ENCODE measurements at places on chromosomes 16 and 17. TPM values are rescaled to one million over a fixed set of nuclear protein-coding genes. Genes with fewer than 3 reads are reported as not detected.
A peak's percentile ranks its signal among the peaks of the same experiment; 100 is the strongest.

DNA sequence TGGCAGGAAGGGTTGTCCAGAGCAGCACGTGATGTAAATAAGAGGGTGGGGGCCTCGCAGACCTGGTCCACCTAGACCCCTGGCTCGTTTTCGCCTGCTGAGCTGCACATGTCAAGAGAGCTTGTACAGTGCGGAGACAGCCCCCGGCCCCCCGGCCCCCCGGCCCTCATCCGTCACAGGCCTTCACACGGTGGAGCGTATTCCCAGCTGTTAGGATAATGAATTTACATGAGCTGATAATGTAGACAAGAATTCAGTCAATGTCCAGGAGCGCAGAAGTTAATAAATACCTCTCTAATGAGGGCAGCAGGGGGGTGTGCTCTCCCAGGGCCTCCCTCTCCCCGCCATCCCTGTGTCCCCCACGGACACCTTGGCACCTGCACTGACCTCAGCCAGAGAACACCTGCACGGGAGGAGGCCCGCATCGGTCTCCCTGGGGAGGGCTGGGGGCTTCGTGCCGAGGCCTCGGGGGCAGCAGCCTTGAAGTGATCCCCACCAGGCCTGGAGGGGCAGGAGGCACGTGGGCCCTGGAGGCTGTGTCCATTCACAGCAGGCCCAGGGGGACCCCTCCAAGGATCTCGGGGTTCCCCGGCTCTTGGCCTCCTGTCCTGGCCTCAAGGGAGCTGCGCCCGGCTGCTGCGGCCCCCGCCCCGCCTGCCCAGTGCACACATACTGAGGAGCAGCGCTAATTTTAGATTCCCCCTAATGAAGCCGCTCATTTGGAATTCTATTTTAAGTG is 14.6 kb downstream of the GSE1 start:
- DNase-seq, result no peak

DNA sequence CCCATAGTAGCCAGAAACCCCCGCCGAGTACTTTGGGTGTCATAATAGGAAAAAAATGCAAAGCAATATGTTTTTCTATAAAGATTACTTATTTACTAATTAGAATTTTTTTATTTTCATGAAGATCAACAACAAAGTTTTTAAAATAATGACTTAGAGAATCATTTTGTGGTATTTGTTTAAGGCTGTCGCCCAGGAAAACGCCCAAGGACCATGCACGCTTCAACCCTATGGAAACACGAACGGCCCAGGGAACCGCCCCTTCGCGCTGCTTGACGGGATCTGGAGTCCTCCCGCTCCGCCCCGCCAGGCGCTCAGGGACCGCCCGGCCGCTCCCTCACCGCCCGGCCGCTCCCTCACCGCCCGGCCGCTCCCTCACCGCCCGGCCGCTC is 408 bp upstream of the KPNA2 start:
- DNase-seq, result no peak

Gene ZNF232
- 6.5 TPM for total RNA-seq

Gene TEKT1
- total RNA-seq, result not detected

Gene ASIC2
- 0.07 TPM for total RNA-seq

GRCh38 chr17:80227156-80227555 is 6.9 kb downstream of the SLC26A11 start:
- DNase-seq, result no peak

- no peak for DNase-seq
Measured at GRCh38 chr16:5639531-5639930, 541.9 kb upstream of the EEF2KMT start.

Gene CNEP1R1
- total RNA-seq, result 18.1 TPM

GRCh38 chr17:51643702-51644490 is 383.6 kb downstream of the UTP18 start:
- peak; percentile 59 for DNase-seq

DNA sequence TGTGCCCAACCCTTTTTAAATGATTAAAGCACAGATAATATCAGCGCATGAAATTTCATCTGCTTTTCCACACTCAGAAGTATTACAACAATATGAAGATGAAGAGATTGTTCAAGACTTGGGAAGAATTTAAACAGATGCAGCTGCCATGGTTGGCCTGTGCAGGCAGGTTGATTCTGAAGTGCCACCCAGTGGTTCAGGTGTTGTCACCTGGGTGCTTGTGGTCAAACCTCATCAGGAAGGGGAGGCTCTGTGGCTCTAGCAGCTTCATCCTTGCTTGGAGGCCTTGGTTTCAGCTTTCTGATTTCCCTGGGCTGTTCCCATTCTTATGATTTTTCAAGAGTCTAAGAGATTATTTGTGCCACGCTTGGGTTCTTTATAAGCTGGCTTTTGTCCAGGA is 22.2 kb upstream of the CLEC18C start:
- DNase-seq, result no peak

Gene CLEC3A
- total RNA-seq, result not detected

Gene CRYM
- total RNA-seq, result not detected

Gene GP2
- not detected for total RNA-seq

DNA sequence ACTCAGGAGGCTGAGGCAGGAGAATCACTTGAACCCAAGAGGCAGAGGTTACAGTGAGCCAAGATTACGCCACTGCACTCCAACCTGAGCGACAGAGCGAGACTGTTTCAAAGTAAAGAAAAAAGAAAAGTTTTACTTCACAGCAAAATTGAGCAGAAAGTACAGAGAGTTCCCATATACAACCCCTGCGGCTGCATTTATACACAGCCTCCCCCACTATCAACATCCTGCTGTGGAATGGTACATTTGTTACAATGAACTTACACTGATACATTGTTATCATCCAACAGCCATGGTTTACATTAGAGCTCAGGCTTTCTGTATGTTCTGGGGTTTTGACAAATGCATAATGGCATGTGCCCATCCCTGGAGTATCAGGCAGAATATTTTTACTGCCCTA is 2.6 kb upstream of the MTHFSD start:
- no peak for DNase-seq
